Chondrocyte (in vitro differentiated cells): ENCODE measurements at places on chromosomes 7 and 10.

GRCh38 chr10:95312986-95313495 lies 22.2 kb upstream of the PDLIM1 start:
- DNase-seq: no peak

GRCh38 chr7:73449422-73449821 lies 15.8 kb downstream of the FZD9 start:
- DNase-seq: no peak

- no peak for DNase-seq
Measured at GRCh38 chr10:82980321-82980720, 1105.3 kb downstream of the NRG3 start.

DNA sequence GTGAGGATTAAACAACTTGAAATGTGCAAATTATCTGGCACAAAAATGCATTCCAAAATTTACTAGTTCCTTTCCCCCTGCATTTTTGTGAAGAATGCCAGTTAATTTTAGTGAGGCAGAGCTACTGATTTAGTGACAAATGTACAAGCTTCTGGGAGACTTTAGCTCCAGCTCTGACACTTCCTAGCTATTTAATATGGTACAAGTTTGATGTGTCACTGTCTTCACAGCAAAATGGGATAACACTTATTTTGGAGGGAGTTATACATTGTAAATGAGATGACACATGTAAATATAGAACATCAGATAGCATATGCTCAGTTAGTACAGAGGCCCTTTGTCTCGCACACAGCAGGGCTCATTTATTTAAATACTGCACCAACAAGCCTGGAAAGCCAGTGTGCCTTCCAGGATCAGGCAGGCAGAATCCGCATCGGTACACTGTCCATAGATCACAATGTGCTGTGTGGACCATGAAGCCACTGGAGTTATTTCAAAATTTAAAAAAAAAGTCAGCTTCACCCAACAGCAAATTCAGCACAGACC lies 48.7 kb downstream of the ELMO1 start:
- DNase-seq: no peak

DNA sequence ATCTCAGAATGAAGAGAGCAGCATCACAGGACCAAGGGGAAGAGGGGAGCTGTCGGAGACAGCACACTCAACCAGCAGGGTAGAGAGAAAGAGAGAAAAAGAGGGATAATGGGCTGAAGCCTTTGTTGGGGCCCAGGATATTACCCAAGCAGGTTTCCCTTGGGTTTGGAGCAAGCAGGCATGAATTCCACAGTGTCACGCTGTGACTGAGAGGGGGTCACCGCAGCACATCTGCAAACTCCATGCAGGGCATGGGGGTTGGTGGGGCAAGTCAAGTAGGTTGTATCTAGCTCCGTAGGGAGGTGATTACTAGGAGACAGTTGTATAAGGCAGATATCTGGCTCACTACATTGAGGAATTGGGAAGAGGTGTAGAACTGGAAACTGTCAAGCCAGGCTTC lies 42.2 kb upstream of the SEMA3E start:
- DNase-seq: no peak

GRCh38 chr10:31619531-31620061 lies 300.6 kb downstream of the ZEB1 start:
- no peak for DNase-seq

DNA sequence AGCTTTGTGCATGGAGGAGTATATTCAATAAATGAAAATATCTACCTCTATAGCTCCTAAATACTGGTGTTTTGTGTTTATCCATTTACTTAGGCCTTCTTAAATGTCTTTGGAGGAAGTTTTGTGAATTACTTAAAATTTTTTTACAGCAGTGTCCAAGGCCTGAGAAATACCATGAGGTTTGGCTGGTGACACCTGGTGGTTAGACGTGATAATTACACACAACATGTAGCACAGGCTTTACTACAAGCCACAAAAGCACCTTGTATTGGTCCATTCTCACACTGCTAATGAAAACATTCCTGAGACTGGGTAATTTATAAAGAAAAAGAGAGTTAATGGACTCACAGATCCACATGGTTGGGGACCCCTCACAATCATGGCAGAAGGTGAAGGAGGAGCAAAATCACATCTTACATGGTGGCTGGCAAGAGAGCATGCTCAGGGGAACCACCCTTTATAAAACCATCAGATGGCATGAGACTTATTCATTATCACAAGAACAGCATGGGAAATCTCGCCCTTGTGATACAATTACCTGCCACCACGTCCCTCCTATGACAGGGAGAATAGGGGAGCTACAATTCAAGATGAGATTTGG lies 20.6 kb downstream of the HYAL4 start:
- no peak for DNase-seq

GRCh38 chr7:47179812-47180515 lies 401.9 kb downstream of the TNS3 start:
- DNase-seq: no peak

- no peak for DNase-seq
Measured at GRCh38 chr7:147296986-147297385, 1180.4 kb downstream of the CNTNAP2 start.

DNA sequence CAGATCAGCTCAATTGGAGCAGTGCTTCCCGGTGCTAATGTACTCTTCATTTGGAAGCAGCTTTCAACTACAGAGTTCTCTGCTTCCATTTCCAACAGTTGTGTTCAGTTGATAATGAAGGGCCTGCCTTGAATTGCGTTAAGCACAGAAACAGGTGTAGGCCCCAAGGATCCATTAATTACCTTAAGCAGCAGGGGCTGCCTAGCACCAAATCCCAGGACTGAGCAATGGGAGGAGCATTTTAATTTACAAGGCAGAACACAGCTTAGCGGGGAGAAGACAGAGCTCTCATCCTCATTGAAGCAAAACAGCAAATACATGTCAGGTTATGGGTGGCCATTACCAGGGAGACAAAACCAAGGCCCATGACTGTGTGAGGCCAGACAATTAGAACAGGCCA lies 349.6 kb downstream of the TFEC start:
- DNase-seq: no peak

- no peak for DNase-seq
Measured at GRCh38 chr7:93799750-93800357, 90.7 kb downstream of the TFPI2 start.

DNA sequence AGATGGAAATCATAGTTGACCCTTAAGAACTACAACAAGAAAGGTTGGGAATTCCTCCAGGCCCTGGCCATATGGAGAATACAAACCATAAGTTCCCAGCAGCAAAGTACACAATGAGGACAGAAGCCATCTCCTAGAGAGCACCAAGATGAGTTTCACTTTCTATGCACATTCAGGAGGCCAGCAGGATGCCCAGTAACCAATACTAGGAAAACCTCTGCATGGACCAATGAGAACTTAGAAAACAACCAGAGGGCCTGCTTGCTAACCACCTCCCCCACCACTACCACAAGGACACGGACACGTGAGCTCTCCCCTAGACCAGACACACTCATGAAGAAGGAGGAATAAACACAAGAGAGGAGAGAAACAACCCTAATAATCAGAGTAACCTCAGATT lies 56.3 kb downstream of the IFIT5 start:
- no peak for DNase-seq

DNA sequence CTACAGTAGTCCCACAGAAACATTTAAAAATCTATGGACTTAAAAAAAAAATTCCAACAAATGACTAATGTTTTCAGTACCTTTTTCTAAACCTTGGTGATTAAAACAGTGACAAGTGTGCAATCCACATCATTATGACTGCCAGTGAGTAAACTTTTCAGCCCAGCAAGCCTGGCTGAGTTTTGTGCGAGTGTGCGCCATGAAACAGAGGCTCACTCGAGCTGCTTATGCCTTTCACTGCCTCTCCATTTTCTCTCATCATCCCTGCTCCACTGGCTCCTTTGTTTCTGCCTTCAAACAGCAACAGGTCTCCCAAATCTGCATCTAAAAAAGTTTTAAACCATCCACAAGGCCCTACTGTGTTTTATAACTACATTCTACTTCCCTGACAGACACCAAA lies 105.8 kb downstream of the USP6NL start:
- no peak for DNase-seq

DNA sequence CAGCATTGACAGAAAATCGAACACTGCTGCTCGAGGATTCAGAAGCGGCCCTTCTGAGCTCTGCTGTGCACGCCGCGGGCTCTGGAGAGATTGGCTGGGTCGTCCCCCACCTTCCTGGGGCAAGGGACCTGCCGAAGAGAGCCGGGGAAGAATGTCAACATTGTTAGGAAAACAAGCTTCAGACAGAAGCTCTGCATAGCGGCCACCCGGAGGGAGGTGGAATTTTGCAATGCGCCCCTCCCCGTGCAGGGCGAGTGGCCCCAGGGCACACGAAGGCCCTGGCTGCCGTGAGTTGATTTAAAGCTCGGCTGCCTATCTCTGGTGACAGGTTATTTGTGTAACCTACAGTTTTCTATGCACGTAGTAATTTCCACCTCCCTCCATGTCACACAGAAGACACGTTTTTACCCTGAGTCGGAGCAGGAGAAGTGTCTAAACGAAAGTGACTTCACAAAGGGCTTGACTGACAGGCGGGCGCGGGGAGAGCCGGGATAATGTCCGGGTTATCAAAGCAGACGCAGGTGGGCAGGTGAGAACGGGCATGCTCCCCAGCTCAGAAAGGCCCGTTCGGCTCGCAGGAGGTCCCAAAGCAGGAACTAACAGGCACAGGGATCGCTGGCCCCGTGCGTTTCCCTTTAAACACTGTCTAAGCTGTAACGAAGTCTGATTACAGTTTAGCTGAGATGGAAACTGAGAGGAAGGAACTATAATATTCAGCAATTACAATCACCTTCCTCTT lies 84.6 kb downstream of the PDGFA start:
- no peak for DNase-seq

GRCh38 chr7:128878226-128879105 lies 15.8 kb downstream of the ATP6V1F start:
- DNase-seq: peak; percentile 60

DNA sequence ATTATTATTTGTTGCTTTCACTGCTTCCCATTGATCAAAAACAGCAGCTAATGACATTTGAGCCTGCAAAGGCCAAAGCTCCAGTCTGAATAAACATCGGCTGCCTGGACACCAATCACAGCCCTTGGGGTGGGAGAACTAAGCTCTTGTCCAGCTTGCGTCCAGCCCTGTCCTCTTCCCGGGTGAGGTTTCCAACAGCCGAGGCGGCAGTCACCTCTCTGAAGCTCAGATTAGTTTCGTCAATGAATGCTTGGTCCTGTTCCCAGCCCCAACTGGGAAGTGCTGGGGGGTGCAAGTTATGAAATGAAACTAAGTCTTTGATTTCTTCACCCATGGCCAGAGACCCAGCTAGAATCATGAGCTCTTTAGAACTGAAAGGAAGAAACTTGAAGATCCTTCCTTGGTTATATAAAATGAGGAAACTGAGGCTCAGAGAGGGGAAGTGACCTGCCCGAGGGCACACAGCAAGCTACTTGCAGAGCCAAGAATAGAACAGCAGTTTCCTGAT lies 114.0 kb upstream of the TCF7L2 start:
- no peak for DNase-seq

DNA sequence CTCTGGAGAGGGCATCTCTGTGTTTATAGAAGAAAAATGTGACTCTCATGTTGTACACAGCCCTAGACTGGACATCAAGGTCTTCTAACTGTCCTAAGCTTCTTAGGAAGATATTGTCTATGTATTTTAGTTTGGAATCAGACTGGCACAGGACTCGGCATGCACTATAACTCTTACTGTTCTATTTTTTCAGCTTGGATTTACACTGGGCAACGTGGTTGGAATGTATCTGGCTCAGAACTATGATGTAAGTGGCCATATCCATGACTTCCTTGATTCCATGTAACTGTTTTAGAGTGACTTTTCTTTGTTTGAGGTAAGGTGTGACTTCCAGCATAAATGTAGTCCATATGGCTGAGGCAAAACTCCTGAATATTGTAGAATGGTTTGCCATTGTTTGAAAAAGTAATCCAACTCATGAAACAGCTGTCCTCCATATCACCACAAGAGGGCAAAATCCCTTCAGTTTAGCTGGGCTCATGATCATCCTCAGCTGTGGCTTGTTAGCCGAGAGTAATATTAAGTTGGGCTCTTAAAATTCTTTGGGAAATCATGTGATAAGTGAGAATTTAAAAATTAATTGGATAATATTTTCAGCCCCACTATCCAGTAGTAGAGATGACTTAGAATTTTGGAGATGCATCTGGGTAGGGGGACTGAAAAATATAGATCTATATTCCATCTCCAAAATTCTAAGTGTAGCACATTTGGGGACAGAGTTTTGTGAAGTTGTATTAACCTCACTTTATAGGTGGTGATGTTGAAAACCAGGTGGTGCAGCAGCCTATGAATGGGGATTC lies 10.4 kb downstream of the STMP1 start:
- DNase-seq: no peak

DNA sequence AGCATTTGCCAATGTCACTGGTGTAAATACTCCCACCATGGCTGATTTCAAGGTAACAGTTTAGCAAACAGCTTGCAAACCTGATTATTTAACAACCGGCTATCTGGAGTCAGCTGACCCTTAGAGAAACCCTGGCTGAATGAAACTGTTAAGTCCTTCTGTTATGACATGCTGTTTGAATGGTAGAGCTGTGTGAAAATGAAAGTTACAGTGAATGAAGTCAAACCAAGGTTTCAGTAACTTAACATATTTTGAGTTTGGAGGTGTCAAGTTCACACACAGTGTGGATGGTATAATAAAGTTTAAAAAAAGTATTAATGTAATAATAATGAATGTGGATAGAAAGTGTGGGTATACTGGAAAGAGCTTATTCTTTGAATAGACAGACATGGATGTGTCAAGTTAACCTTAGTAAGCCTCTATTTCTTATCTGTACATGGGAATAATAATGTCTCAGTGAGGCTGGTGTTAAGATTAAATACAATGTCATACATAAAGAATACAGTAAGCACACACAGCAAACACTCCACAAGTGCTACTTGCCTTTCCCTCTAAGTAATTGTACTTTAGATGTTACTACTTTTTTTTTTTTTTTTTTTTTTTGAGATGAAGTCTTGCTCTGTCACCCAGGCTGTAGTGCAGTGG lies 150.4 kb downstream of the TAX1BP1 start:
- no peak for DNase-seq

DNA sequence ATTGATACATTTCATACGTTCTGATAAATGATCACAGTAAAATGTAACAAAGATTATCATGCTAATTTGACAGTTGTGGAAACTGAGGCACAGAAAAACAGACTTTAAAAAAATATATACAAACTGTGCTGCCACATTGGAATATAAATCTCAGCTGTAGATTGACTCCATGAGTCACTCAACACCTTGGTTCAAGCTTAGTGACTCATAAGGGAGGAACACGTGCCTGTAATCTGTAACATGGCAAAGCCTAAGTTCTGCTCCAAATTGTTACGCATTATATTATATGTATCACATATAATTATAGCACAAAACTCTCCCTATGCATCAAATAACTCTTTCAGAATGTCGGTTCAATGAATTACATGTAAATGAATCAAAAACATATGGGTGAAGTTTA lies 1047.5 kb downstream of the GATA3 start:
- no peak for DNase-seq

- no peak for DNase-seq
Measured at GRCh38 chr10:72954596-72955554, at the start of gene PLA2G12B. TSS of gene PLA2G12B (minus strand) at chr10:72954806. CDS start at chr10:72954685, 121 bp downstream.
